ENCODE measurements at places on chromosomes 1 and 21.

- no peak for DNase-seq
Measured at GRCh38 chr1:44408632-44409602, 3.9 kb downstream of the RNF220 start.

GRCh38 chr1:21013510-21013909 is 163.2 kb downstream of the EIF4G3 start:
- no peak for DNase-seq

DNA sequence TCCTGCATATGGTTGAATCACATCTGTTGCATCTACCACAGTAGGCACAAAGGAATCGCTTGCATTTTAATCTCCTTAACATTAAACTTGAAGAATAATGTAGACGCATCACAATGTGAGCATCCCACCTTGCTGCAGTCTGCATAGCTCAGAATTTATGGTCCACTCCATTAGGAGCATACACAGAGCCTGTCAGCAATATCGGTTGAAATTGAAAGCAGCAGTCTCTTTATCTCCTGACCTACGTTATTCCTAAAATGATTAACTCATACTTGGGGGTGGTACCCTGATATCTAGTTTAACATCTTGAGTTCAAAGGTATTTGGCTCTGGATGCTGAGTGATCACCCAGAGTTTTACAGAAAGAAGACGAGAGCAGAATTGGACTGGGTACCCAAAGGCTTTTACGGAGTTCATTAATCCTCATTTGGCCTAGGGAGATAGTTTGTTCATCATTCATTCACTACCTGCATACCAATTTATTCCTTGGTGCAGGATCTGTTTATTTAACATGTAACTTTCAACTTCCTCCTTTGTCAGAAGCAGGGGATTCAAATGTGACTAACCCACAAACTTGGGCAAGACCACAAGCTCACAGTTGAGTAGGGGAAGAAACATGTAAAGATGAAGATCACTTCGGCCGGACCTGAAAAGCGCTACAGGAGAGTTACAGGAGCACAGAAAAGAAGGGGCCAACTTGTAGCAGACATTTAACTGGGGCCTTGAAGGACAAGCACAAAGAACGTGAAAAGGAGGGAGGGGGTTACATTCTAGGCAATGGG is 187.9 kb downstream of the DAB1 start:
- DNase-seq = no peak

- DNase-seq = peak; percentile 68
Measured at GRCh38 chr1:207328004-207328403, 6.5 kb downstream of the CD55 start.
